ENCODE measurements at places on chromosomes 6 and 20. TPM values are rescaled to one million over a fixed set of nuclear protein-coding genes. Genes with fewer than 3 reads are reported as not detected.

CDH26 gene
- total RNA-seq, result 1.0 TPM

FAM209B gene
- total RNA-seq, result 0.64 TPM

DNA sequence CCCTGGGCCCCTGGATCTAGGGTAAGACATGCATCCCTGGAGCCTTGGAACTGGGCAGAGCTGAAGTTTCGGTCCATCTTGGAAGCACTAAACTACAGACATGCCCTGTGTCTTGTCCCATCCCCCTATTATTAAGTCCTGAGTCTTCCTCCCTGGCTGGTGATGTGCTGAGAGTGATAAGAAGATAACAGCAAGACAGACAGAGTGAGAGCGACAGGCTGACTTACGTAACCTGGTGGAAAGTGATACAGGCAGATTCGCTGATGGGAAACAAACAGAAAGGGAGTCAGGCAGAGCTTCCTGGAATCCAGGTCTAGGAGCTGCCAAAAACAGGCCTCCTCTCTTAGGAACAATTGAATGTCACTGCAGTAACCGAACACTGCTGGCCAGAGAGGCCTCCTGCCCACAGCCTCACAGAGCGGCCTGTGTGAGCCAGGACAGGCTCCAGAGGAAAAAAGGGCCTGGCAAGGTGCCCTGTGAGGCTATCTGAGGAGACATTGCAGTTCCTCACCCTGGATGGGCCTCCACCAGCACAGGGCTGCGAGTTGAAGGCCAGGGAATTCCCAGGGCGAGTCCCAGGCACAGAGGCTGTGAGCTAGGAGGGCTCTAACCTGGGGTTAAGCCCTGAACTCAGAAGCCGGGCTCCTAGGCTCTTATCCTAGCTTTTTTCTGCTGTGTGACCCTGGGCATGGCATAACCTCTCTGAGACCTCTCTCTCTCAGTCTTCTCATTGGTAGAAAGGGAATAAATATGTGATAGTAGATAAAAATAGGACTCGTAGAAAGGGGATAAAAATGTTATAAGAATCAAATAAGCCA is 34.2 kb upstream of the B4GALT5 start:
- no peak overlapping the region for H3K4me3 ChIP-seq
- no peaks in the 10 kb centered on the region for H3K27me3 ChIP-seq
- H3K27ac ChIP-seq, result no peak overlapping the region
- H3K36me3 ChIP-seq, result no peaks in the 10 kb centered on the region

DNA sequence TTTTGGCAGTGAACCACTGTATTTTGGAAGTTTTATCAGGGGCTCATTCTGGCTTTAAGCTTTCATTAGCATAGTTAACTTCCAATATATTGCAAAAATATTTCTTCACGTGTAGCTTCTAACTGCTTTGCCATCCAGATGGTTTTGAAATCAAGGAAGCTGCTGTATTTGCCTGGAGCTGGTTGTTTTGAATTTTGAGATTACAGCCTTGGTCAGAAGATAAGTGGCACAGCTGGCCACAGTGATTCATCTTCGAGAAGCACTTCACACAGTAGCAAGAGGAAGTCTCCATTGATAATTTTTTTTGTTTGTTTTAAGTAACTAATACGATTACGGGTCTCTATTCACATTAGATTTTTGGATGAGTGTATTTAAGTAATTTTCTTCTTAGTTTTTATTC is 3.8 kb downstream of the APCDD1L start:
- peaks cover 5% of the 10 kb centered on the region for H3K36me3 ChIP-seq
- H3K27ac ChIP-seq, result no peak overlapping the region
- DNase-seq, result no peak

- no peak overlapping the region for H3K27ac ChIP-seq
- DNase-seq, result no peak
- H3K27me3 ChIP-seq, result peaks cover 13% of the 10 kb centered on the region
- no peaks in the 10 kb centered on the region for H3K36me3 ChIP-seq
- peaks cover 6% of the 10 kb centered on the region for H3K4me1 ChIP-seq
- no peak overlapping the region for H3K4me3 ChIP-seq
Measured at GRCh38 chr20:4763723-4764510, 42.2 kb downstream of the PRND start.

GRCh38 chr6:169527306-169527705 is 174.5 kb downstream of the WDR27 start:
- H3K27me3 ChIP-seq, result no peaks in the 10 kb centered on the region
- H3K36me3 ChIP-seq, result peaks cover 4% of the 10 kb centered on the region
- H3K4me3 ChIP-seq, result no peak overlapping the region
- no peak for DNase-seq

DNA sequence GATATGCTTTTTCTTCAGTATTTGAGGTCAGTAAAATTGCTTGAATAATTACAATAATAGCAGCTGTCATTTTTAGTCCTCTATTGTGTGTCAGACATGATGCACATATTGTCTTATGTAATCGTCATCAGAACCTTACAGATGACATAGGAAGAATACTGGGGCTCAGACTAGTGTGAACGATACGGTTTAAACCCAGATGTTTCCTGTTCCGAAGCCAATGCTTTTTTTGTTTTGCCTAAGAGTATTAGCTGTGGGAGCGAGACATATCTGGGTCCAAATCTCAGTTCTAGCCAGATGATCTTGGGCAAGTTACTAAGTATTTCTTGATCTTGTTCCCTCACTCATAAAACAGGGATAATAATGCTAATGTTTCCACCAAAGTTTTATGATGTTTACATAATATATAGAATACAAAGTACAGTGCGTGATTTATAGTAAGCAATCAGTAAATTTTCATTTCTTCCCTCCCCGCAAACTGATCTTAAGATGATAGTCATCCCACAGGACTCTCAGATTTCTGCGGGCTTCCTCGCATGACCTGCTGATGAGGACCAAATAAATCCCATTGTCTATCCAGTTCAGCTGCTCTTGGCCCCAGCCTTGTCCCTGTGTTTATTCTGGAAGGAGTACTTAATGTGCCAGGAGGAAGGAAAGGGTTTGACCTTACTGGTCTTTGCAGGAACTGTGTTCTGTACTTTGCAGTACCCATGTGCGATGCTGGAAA is 98.2 kb downstream of the CAP2 start:
- no peak overlapping the region for H3K27ac ChIP-seq
- H3K4me3 ChIP-seq, result no peak overlapping the region
- H3K36me3 ChIP-seq, result peaks cover 11% of the 10 kb centered on the region
- no peak for DNase-seq
- peaks cover 16% of the 10 kb centered on the region for H3K4me1 ChIP-seq

ID4 gene
- total RNA-seq, result 4.5 TPM

- no peak overlapping the region for H3K4me3 ChIP-seq
- H3K36me3 ChIP-seq, result no peaks in the 10 kb centered on the region
- no peak for DNase-seq
- no peak overlapping the region for H3K27ac ChIP-seq
Measured at GRCh38 chr6:90347411-90347851, 50.8 kb upstream of the BACH2 start.

DNA sequence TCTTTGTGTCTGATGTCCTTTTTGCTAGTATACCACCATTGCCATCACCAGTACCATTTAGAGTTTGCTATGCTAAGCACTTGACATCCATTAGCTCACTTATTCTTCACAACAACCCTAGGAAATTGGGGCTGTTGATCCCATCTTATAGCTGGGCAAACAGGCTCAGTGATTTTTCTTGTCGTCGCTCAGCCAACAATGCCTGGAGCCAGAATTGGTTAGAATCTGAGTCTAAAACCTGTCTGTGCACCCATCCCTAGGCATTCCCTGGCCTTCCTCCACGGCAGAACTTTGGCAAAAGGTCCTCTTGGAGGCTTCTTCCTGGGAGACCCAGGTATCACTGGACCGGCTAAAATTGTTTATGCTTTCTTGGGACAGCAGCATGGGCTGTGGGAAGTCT is 20.9 kb downstream of the PHF20 start:
- peaks cover 6% of the 10 kb centered on the region for H3K36me3 ChIP-seq
- no peak overlapping the region for H3K4me3 ChIP-seq
- H3K4me1 ChIP-seq, result no peaks in the 10 kb centered on the region
- no peaks in the 10 kb centered on the region for H3K27me3 ChIP-seq
- H3K27ac ChIP-seq, result no peak overlapping the region

NKX2-2 gene
- not detected for total RNA-seq

DNA sequence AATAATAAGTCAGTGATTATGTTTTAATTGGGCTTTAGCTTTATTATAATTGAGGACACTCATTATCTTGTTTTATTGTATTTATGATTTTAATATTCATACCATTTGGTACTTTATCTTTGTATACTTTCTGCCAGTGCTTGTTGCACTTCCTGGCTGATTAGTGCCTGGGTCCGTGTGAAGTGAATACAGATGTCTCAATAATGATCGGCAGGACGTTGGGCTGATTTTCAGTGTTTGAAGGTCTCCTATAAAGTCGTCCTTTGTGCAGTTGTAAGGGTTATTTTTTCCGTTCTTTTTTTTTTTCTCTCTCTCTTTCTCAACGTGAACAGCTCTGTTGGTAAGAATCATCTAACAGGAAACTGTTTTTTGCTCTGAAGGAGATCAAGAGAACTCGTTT is 450.0 kb upstream of the POU3F2 start:
- H3K27me3 ChIP-seq, result no peaks in the 10 kb centered on the region
- H3K4me1 ChIP-seq, result peaks cover 29% of the 10 kb centered on the region
- H3K27ac ChIP-seq, result peak overlapping the region; percentile 38
- DNase-seq, result no peak

DNA sequence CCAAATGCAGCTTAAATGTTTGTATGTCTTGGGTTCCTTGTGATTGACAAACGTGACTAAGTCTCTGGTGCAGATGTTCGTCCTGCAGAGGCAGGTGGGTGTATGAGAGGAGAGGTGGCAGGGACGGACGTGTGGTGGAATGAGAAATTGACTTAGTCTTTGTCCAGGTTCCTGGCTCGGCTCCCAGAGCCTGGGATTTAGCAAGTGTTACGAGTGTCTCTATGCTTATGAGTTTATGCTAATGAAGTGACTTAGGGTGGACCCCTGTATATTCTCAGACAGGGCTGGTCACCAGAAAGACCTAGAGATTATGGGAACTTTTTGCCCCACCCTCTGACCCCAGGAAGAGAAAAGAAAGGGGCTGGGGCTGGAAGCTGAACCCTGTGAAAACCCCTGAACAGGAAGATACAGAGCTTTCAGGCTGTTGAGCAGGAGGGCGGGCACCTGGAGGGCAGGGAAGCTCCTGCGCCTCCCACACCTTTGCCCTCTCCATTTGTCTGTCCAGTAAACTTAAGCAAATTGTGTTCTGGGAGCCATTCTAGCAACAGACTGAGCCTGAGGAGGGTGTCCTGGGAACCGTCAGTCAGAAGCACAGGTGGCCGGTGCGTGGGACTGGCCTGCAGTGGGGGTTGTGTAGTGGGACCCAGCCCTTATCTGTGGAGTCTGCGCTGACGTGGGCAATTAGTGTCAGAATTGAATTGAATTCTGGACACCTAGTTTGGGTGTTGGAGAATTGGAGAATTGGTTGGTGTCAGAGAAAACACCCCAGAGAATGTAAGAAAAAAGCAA is 362.1 kb downstream of the CDH4 start:
- DNase-seq, result no peak
- H3K27me3 ChIP-seq, result peaks cover 56% of the 10 kb centered on the region
- H3K4me3 ChIP-seq, result no peak overlapping the region

PDYN gene
- total RNA-seq, result 0.14 TPM

DNA sequence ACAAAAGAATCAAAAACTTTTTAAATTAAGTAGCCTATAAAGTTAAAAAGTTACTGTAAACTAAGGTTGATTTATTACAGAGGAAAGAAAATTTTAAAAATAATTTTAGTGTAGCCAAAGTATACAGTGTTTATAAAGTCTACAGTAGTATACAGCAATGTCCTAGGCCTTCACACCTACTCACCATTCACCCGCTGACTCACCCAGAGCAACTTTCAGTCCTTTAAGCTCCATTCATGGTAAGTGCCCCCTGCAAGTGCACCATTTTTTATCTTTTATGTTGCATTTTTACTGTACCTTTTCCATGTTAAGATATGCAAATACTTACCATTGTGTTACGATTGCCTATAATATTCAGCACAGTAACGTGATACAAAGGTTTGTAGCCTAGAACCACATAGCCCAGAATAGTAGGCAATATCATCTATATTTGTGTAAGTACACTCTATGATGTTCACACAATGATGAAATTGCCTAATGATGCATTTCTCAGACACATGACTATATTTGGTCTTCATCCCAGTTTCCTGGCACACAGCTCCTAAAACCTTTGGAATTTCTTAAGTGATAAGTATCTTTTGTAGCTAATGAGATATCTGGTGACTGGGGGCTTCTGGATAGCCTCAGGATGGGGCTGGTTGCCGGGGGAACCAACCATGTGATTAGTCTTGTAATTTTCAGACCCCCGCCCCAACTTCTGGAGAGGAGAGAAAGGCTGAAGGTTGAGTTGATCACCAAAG is 111.0 kb downstream of the MRPL14 start:
- no peaks in the 10 kb centered on the region for H3K27me3 ChIP-seq
- no peaks in the 10 kb centered on the region for H3K36me3 ChIP-seq
- no peak overlapping the region for H3K27ac ChIP-seq
- H3K4me1 ChIP-seq, result peaks cover 10% of the 10 kb centered on the region
- H3K4me3 ChIP-seq, result no peak overlapping the region

- no peak for DNase-seq
- H3K36me3 ChIP-seq, result no peaks in the 10 kb centered on the region
- no peaks in the 10 kb centered on the region for H3K27me3 ChIP-seq
- H3K4me1 ChIP-seq, result 0 out of 2 replicates have a peak, but pooled peaks cover under 1% of the 10 kb centered on the region
- H3K27ac ChIP-seq, result no peak overlapping the region
- H3K4me3 ChIP-seq, result no peak overlapping the region
Measured at GRCh38 chr6:117444600-117444999, 18.9 kb upstream of the ROS1 start.

DNA sequence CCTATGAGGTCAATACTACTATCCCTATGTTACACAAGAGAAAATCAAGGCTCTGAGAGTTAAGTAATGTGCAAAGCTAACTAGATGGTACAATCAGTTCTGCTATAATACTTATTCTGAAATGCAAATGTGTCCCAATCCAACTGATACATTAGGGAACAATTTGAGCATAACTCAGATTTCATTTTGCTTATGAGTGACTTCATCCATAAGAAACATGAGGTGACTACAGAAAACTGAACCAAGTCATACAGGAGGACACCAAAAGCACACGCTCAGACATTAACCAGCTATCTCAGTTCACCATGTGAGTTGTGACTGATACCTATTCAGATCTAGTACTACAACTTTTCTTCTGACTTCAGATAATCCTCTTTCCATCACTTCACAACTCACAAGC is 179.9 kb upstream of the RUNX2 start:
- no peaks in the 10 kb centered on the region for H3K4me1 ChIP-seq
- DNase-seq, result no peak
- H3K36me3 ChIP-seq, result peaks cover 11% of the 10 kb centered on the region
- no peak overlapping the region for H3K27ac ChIP-seq

ANKRD66 gene
- total RNA-seq, result not detected

GRCh38 chr6:29974901-29975560 is 32.7 kb downstream of the HLA-A start:
- no peak for DNase-seq
- peaks cover 2% of the 10 kb centered on the region for H3K36me3 ChIP-seq
- peaks cover 79% of the 10 kb centered on the region for H3K27me3 ChIP-seq
- peak overlapping the region; percentile 79 for H3K4me3 ChIP-seq

CHD6 gene
- total RNA-seq, result 52.1 TPM

ZFP57 gene
- total RNA-seq, result 6.4 TPM

DNA sequence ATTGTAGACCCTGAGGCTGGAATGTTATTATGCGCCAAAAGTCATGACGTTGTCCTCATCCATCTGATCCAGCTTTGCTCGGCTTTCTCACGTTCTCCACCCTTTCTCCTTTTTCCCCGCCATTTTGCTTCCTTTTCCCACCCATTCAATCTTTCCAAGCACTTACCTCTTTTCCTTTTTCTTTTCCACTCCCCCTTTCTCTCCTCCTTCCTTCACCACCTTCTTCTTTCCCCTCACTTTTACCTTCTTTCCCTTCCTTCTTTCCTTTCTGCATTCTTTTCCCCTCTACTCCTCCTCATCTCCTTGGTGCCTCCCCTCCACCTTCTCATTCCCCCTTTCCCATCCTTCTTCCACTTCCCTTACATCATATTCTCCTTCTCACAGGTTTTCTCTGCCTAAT is 304.8 kb upstream of the TSHZ2 start:
- H3K27me3 ChIP-seq, result no peaks in the 10 kb centered on the region
- no peaks in the 10 kb centered on the region for H3K4me1 ChIP-seq
- no peak overlapping the region for H3K4me3 ChIP-seq
- no peak overlapping the region for H3K27ac ChIP-seq

All from WTC11 (cell line).